Peyer's patch (tissue), 4 donors: ENCODE measurements at places on chromosomes 11 and 22. TPM values are rescaled to one million over a fixed set of nuclear protein-coding genes. Genes with fewer than 3 reads are reported as not detected.

The EIF3D gene
- 197 TPM for total RNA-seq

The MGAT3 gene
- 52.1 TPM for total RNA-seq

The TMPRSS5 gene
- total RNA-seq: 1.5 TPM

The CCDC15 gene
- 7.4 TPM for total RNA-seq

The ADM gene
- total RNA-seq: 323 TPM

The MUC5B gene
- total RNA-seq: 25.6 TPM

The C1QTNF4 gene
- not detected for total RNA-seq

The SPECC1L gene
- total RNA-seq: 24.2 TPM

The ZNF408 gene
- 20.0 TPM for total RNA-seq

The TESMIN gene
- total RNA-seq: 16.7 TPM

The KIF18A gene
- 4.9 TPM for total RNA-seq

DNA sequence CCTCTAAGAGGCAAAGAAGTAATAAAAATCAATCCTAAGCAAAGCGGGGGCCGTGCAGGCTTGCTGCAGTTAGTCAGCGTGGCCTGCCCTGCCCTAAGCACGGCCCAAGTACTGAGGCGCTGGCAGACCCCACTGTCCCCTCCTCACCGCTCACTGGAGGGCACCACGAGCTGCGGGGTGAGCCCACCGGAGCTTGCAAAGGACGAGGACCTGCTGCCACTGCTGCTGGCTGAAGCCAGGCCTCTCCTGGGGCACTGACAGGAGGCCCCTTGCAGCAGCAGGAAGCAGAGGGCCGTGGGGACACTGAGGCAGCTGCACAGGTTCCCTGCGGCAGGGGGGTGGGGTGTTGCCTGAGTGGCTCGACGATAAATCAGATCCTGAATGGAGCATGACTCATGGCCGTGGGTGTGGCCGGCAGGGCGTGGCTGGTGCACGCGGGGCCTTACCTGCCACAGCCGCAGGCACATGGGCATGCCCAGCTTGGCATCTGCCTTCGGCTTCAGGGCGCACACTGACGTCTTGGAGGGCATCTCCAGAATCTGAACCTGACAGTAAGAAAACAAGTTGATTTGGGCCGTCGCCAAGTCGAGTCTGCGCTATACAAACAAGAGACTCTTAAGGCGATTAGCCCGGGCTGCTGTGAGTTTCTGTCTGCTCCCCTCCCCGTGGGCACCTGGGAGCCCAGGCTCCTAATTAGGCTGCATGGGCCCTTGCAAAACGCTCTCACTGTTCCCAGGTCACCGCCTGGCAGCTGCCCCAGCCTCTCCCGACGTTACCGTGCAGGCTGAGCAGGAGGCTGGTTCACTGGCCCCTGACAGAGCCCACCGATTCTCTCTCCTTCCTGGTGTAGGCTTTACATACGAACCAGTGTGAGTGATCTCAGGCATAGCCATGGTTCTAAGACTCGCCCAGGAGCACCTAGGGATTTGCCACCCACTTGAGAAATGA is 45.9 kb downstream of the TBX1 start:
- DNase-seq: no peak

GRCh38 chr11:86673055-86673843 is 833 bp upstream of the ME3 start:
- DNase-seq: no peak

DNA sequence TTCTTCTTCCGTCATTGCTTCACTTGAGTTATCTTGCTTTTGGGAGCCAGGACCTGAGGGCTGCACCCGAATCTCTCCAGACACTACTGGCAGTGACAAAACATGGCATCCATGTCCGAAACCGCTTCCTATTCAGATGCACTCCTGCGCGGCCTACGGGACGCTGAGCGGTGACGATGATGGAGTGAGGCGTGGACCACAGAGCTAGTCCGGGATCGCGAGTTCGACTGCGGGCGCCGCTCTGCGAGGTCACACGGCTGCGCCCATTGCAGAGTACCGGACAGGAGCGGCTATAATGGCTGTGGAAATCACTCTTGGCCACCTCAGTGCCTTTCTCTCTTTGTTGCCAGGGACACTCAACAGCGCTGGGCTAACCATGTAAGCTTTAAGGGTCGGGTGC is 453.8 kb upstream of the CNTN5 start:
- DNase-seq: no peak

- DNase-seq: no peak
Measured at GRCh38 chr11:69551963-69552362, 70.5 kb downstream of the LINC01488 start.

- DNase-seq: no peak
Measured at GRCh38 chr11:95968585-95968984, 44.7 kb upstream of the MTMR2 start.

- DNase-seq: no peak
Measured at GRCh38 chr11:34417202-34417601, 21.5 kb upstream of the CAT start.

DNA sequence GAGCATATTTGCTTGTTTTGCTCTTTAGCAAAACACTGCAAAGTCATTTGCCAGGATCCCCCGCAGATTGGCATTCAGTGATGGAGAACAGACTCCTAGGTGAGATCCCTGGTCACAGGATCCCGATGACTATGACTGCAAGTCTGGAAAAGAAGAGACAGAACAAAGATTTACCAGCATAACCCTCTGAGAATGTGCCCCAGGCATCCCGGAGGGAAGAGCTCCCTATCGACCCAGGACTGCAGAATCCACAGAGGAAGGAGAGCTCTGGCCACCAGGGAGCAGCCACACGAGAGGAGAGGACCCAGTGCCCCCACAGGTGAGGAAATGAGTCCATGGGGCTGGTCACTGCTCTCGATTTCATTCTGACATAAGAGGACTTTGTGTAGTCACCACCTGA is 105.2 kb downstream of the ZNF280B start:
- no peak for DNase-seq

DNA sequence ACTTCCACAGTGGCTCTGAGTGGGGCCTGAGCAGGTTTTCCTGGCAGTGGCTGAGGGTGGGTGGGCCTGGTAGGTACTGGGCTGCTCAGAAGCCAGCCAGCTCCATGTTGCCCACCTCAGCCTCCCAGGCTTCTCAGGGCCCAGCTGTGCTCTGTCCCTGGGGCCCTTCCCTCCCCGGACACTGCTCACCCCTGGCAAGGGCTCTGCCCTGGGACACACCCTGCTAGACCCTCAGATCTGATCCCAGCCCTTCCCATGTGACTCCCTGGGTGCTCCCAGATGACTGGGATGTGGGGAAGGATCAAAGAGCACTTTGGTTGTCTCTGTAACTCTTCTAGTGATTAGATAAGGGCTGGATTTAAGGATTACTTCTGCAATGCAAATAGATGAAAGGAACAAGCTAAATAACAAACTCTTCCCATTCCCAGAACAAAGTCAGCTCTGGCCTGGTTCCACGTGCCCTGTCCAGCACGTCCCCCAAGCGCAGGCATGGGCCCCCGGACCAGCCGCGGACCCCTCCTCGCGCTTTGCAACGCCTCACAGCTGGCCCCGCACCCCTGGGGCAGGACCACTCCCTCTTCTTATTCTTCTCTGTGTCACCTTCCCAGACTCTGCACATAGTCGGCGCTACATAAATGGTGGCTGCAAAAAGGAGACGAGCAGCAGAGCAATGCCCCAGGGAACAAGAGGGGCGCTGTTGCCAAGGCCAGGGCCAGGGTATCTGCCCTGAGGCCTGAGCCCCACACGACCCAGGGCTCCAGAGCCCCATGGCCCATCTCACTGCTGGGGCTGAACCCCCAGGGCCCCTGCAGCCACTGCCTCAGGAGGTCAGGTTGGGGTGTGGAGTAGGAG is 5.7 kb upstream of the KRTAP5-6 start:
- DNase-seq: peak; percentile 39

- no peak for DNase-seq
Measured at GRCh38 chr22:24450610-24451009, 23.2 kb downstream of the ADORA2A start.

DNA sequence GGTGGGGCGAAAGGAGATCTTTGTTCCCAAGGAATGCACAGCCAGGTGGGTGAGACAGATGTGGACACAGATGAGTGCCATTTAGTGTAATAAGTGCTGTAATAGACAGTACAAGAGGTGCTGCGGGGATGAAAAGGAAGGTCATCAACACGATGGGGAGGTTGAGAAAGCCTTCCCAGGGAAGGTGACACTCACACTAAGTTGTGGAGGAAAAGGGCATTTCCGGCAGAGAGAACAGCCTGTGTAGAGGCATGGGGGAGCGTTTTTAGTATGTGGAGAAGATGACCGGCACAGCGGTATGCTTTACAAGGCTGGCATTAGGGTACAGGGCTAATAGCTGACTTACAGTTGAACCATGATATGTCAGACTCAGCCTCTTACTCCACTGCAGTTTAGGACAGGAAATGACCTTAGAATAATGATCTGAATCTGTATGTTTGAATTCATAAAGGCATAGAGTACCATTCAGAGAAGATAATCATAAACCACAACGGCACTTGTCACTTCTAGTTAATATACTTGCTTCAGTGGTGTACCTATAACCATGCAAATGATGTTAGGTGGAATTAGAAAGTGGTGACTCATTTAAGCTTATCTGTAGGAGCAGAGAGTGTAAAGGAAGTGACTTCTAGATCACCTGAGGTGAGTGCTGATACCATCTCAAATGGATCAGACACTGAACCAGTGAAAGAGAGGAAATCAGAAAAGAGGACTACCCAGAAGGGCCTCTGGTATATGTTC is 60.6 kb downstream of the FAM83F start:
- no peak for DNase-seq

DNA sequence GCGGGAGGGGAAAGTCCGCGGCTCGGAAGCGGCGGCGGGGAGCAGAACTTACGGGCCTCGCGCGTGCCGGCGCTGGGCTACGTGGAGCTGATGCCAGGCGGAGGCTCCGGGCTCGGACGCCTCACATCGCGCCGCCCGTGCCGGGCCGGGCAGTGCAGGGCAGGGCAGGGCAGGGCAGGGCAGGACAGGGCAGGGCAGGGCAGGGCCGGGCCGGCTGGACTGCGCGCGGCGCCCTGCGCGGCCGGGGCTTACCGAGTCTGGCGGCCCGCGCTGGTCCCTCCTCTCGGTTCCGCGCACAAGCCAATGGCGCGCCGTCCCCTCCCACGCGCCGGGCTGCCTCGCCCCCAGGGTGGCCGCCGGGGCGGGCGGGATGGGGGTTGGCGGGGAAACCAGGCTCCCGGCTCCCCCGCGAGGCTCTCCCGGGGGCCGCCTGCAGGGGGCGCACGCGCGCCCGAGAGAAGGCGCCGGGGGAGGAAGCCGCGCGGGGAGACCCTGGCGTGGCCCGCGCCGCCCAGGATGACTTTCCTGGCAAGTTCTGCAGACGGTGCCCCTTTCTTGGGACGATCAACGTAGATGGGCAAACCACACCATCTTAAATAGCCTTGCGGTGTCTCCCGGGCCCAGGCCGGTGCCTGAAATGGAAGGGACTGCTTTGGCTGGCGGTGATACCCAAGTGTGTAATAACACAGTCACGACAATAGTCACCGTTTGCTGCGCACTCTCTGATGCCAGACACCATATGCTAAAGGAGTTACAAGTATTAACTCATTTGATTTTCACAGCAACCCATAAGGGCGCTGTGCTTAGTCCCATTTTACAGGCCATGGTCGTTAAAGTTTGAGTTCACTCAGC is at the start of gene TP53I11:
Gene TP53I11 (minus strand): TSS at position 259 of the 852 bp plus-strand sequence. CDS start 12,548 bp downstream, outside the sequence.
- DNase-seq: peak; percentile 89

DNA sequence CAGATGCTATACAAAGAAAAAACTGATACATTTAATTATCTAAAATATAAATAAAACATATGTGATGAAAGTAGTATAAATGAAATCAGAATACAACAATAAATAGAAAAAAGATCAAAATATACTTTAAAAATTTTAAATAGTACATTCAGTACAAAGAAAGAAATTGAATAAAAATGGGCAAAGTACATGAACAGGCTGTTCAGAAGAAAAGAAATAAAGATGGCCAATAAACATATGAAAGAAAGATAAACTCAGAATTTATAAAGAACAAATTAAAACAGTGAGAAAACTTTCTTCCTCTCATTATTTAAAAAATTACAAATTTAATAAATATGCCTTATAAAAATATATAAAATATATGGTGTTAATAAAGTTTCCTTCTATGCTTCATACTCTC is 50.5 kb upstream of the AMOTL1 start:
- DNase-seq: no peak

DNA sequence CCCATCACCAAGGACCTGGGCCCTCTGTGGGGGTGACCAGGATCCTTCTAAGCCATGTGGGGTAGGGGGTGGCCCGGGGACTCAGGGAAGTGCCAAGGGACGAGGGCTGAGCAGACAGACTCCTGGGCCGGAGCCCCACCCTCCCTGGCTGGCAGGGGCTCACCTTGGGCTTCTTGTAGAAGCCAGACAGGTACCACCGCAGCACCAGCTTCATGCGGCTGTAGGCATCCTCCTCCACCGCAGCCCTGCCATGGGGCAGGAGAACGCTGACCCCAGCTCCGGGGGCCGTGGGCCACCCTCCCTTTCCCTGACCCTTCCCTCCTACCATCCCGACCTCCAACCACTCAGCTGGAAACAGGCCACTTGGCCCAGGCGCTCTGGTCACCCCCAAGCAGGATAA is 45.9 kb upstream of the CARS1 start:
- DNase-seq: peak; percentile 45

DNA sequence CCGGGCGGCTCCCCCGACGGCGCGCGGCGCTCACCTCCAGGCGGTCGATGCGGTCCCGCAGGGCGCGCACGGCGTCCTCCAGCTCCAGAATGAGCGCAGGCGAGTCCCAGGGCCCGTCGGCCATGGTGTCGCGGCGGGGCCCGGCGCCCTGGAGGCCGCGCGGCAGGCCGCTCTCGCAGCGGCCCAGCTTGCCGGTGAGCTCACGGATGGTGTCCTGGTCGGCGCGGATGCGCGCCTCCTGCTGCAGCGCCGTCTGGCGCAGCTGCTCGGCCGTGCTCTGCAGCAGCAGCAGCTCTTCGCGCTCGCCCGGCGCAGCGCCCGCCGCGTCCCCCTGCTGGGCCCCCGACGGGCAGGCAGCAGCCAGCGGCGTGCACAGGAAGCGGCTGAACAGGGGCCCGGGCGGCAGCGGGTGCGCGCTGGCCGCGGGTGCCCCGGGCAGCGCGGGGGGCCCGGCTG is 599 bp downstream of the NPTXR start:
- DNase-seq: peak; percentile 22

DNA sequence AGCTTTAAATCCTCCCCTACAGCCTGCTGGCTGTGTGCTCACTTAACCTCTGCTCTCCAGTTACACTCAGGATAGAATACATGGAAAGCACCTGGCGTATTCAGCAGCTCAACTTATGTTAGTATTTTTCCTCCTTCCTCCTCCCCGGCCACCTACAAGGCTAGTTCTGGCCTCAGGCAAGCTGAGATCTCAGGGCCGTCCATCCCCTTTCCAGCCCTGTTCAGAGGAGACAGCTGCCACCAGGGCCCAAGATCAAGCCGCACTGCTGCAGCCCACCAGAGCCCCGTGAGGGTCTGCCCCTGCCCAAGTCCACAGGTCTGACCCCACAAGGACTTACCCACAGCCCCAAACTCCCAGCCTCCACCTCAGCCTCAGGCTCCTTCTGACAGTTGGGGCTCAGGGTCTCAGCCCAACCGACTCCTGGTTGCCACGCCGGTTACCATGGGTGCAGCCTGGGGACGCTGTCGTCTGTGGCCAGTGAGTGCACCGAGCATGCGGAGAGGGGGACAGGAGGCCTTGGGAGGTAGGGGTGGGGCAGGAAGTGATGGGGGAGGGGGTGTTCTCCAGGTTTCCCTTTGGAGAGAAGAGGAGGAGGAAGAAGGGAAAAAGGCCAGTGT is at the start of gene C11orf16:
Gene C11orf16 (minus strand): TSS at position 384 of the 617 bp plus-strand sequence. CDS start 639 bp downstream, outside the sequence.
- no peak for DNase-seq
